ENCODE measurements at places on chromosomes 13 and 19. TPM values are rescaled to one million over a fixed set of nuclear protein-coding genes. Genes with fewer than 3 reads are reported as not detected.
A peak's percentile ranks its signal among the peaks of the same experiment; 100 is the strongest.

The SHISA2 gene
- 0.98 TPM for total RNA-seq

DNA sequence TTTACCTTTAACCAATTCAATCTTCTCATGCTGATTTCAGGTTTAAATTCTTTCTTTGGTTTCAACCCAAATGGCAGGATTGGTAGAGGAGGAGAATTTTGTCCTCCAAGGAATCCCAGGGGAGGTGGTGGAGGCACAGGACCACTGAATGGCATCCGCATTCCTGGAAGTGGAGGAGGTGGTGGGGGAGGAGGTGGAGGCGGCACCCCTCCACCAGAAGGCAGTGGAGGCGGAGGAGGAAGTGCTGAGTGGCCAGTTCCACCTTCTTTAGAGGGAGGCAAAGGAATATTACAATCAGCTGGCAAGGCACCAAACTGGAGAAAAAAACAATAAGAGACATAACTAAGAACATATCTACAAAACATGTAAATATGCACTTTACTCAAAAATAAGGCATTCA lies 192.9 kb downstream of the DIAPH3 start:
- no peak for DNase-seq

GRCh38 chr19:17409990-17410389 lies 4.6 kb upstream of the BST2 start:
- no peak for DNase-seq

The ZNF225 gene
- 4.0 TPM for total RNA-seq

The TINCR gene
- 2.9 TPM for total RNA-seq

DNA sequence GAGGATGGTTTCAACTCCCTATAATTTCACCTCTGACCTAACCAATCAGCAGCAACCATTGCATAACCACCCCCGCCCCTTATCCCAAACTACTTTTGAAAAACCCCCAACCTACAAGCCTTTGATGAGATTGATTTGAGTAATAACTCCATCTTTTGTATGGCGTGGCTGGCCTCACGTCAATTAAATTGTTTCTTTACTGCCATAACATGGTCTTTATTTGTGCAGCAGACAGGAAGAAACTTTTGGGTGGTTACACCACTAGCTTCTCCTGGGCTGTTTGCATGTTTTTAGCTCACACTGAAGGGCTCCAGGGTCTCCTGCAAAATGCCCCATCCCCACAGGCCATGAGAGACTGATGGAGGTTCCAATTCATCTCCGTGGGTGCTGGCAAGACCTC lies 34.0 kb upstream of the PEG3 start:
- no peak for DNase-seq

The PLK5 gene
- total RNA-seq: not detected

The ATP4A gene
- total RNA-seq: not detected

GRCh38 chr19:4406626-4407025 lies 4.2 kb downstream of the CHAF1A start:
- no peak for DNase-seq

DNA sequence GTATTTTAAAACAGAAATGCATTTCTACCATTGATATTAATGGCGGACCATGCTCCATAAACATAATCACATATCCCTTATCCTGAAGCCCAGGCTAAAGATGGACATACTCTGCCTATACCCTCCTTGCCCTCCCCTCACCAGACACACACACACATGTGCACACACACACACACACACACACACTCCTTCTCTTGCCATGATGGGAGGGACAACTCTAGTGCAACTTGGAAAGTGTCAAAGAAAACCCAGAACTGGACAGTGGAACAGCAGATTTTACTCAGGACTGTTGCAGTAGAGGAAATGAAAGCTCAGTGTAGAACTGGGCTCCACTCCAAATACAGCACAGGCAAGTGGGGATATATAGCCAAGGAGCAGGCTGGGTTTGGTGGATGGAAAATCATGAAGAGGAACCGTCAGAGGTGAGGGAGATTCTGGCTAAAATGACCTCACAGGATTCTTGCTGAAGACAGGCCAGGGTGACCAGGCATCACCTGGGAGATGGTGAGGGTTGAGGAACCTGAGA lies 40.8 kb downstream of the TNFRSF19 start:
- DNase-seq: no peak

GRCh38 chr19:30402436-30403202 lies 30.4 kb downstream of the ZNF536 start:
- peak; percentile 84 for DNase-seq

The CDKN2D gene
- 23.6 TPM for total RNA-seq

- DNase-seq: no peak
These were observed 5.8 kb upstream of the DNM2 start for GRCh38 chr19:10712045-10712444.

The PSPN gene
- total RNA-seq: 1.3 TPM

DNA sequence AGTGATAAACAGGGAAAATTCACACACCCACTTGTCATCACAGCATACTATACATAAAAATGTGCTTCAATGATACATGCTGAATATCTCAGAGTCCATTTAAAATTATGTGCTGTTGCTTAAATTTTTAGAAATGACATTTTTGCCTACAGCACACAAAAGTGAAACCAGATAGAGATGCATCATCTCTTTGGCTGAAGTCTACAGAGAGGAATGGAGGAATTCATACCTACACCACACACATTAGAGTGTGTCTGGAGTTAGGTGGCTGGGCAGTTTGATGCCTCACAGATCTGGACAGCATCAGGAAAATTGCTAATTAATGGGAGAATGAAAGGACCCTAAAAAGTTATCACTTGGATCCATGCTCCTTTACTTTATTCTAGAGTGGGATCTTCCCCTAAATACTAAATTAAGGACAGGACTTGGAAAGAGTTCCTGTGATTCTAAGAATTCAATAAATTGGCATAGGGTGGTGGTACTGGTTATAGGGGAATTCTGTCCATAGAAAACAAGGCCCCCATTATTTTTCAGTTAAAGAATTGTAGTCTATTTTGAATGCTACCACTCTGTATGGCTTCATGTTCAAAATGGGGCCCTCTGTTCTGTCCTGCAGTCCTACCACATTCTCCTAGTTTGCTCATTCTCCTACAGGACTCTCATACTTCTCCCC lies 41.3 kb downstream of the RCBTB2 start:
- DNase-seq: no peak

GRCh38 chr13:75960538-75960994 lies 324.4 kb downstream of the LMO7 start:
- no peak for DNase-seq

DNA sequence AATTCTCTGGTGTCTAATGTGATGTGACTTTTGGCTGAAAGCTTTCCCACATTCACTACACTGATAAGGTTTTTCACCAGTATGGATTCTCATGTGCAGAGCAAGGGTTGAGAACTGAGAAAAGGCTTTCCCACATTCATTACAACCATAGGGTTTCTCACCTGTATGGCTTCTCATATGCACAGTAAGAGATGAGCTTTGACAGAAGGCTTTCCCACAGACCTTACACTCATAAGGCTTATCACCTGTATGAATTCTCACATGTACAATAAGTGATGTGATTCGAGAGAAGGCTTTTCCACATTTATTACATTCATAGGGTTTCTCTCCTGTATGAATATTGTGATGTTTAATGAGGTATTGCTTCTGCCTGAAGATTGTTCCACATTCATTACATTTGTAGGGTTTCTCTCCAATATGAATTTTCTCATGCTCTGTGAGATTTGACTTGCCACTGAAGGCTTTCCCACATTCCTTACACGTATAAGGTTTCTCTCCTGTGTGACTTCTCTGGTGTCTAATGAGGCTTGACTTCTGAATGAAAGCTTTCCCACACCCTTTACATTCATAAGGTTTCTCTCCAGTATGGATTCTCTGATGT lies 14.0 kb downstream of the ZNF260 start:
- DNase-seq: no peak

GRCh38 chr13:53447863-53448262 lies 419.2 kb downstream of the OLFM4 start:
- DNase-seq: no peak

DNA sequence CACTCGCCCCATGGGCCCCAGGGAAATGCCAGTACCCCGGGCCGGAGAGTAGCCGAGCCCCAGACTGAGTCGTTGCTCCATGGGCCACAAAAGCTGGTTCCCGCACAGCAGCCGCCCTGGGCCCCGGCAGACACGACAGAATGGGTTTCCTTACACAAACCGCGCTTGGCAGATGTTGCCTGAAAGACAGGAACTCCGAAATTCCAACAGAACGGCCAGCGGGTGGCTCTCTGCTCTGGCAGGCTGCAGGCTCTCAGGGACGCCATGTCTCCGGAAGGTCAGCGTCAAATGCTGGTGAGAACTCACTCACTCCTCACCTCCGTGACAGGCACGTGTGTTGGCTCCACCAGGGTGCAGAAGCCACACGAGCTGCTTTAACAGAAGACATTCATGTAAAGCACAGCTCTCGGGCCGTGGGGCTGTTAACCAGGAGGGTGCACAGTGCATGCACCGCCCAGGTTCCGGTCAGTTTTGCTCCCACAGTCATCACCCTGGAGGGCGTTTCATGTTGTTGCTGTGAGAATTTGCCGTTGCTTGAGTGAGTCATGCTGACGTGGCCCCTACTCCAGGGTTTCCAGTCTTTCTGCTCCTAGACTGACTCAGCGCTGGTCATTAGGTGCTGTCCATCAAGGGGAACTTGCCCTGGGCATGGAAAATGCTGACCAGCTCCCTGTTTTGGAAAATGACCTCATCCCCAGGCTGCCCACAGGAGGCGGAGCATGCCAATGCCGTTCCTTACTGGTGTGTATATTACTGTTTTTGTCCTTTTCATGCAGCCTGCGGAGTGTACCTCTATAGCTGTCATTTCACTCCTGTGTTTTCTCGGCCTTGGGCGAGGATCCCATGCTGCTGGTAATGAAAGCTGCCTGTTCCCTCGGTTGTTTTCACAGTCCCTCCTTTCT lies 44.8 kb downstream of the ANKRD10 start:
- DNase-seq: peak; percentile 98

- peak; percentile 89 for DNase-seq
These were observed 80.6 kb upstream of the ZNF98 start for GRCh38 chr19:22502766-22503165.

Measured in esophagus muscularis mucosa (tissue), 4 donors.